ENCODE measurements at places on chromosomes 7 and 10.
A peak's percentile ranks its signal among the peaks of the same experiment; 100 is the strongest.

DNA sequence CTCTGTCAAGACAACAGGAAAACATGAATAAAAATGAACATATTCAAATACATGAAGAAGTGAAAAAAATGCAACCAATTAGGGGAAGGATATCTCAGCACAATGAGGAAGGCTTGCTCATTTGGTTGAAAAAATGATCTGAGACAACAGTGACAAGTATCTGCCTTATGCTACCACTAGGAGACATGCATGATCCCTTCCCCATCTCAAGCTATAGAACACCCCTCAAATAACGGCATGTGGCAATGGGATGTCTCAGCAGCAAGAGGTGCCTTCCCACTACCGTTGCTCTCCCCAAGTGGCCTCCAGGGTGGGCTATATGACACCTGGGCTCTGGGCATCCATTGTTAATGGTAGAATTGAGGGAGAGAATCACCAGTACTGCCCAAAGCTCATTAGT lies 98.1 kb upstream of the RSU1 start:
- DNase-seq, result no peak

DNA sequence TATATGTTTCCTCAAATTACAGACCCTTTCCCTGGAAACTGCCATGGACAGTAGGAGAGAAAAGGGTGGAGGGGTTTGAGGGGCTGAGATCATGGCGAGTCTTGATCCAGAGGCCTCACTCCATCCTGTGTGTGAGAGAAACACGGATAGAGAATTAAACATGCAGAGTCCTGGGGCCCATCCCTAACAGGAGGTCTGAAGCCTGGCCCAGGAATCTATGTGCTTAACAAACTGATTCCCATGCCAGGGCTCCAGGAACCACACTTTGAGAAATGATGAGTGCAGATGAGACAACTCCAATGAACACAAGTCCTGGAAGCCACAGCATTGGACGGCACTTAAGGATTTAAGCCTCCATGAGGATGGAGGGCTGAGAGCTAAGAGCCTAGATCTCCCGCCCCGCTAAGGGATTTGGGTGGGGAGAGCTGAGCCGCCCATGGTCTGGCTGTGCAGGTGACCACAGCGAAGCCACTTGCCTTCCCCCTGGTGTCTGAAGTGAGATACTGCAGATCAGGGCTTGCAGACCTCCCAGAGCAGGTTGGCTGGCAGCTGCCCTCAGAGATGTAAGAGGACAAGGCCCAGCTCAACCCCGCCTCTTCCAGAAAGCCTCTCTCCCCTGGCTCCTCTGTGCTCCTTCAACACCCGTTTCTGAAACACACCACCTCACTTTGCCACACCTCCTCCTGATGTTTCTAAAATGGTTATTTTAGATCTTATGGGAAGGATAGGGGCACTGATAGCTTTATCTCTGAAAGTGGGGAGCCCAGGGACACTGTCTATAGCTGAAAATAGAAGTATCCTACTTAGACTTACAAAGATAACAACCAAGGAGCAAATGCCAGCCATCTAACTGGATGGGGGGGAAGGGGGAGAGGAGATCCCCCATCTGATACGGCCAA lies 24.8 kb upstream of the EIF5AL1 start:
- no peak for DNase-seq

DNA sequence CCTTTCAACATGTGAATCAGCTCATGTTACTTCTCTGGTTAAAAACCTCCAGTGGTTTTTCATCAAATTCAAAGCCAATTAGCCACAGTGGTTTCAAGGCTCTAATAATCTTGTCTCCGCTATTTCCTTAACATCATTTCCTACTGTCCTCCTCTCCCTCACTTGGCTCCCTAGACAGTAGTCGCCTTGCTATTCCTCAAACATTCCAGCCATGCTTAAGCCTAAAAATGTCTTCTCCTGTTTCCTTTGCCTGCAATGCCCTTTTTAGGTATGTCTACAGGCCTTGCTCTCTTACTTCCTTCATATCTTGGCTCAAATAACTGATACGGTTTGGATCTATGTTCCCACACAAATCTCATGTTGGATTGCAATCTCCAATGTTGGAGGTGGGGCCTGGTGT lies 779.4 kb upstream of the LRRN3 start:
- DNase-seq, result no peak

DNA sequence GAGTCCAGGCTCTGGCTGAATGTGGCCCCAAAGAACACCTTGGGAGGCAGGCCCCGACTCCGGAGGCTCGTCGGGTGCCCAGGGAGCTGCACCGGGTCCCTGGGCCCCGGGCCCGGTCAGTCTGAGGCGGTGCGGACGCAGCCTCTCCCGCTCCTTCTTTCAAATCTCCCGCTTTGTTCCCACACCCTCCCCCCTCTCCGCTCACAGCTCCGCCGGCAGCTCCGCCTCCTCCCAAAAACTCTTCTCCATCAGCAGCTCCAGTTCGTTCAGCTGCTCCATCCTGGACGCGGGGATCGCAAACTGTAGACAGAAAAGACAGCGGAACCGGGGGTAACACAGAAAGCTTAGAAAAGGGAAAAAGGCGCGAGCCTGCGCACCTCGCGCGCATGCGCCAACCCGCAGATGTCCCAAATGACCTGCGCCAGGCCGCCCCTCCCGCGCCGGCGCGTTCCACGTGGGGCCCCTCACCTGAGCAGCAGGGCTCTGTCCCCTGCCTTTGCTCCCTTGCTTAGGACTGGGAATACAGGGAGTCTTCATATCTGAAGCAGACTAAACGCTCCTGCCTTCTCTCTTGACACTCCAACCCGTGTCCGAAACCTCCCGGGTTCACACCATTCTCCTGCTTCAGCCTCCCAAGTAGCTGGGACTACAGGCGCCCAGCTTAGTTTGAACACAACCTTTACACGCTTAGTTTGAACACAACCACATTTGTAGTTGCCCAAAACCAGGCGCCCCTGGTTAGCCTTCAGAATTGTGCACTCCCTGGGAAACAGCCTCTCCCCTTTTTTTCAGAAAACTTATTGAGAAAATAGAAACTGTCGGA lies at the start of gene DNA2:
Gene DNA2 (minus strand): TSS at position 388 of the 823 bp plus-strand sequence. CDS start 109 bp downstream, at position 279.
- DNase-seq, result peak; percentile 72

DNA sequence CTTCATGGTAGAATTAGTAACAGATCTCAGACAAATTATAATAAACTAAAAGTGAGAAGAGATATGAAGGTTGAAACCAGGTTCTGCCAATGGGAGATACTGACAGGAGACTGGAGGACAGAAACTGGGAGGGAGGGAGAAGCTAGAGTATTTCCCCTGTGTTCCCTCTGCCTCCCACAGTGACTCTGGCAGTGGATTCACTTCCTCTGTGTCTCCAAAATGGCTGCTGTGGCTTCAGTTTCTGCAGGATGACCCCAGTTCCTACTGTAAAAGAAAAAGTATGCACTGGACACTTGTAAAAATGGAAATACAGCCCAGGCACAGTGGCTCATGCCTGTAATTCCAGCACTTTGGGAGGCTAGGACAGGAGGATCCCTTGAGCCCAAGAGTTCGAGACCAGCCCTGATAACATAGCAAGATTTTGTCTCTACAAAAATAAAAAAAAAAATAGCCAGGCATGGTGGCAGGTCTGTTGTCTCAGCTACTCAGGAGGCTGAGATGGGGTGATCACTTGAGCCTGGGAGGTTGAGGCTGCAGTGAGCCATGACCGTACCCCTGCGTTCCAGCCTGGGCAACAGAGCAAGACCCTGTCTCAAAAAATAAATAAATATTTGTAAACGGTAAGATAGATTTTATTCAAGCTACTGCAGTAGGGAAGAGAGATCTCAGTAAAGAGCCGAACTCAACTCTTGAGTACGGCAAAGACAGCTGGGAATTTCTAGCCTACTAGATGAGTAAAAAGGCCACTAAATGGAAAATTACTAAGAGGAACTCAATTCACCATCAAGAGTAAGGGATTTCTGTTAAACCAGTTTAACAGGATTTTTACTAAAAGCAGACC lies 156.6 kb upstream of the TRIM24 start:
- no peak for DNase-seq

GRCh38 chr10:119030421-119031250 lies 1.1 kb downstream of the NANOS1 start:
- no peak for DNase-seq

DNA sequence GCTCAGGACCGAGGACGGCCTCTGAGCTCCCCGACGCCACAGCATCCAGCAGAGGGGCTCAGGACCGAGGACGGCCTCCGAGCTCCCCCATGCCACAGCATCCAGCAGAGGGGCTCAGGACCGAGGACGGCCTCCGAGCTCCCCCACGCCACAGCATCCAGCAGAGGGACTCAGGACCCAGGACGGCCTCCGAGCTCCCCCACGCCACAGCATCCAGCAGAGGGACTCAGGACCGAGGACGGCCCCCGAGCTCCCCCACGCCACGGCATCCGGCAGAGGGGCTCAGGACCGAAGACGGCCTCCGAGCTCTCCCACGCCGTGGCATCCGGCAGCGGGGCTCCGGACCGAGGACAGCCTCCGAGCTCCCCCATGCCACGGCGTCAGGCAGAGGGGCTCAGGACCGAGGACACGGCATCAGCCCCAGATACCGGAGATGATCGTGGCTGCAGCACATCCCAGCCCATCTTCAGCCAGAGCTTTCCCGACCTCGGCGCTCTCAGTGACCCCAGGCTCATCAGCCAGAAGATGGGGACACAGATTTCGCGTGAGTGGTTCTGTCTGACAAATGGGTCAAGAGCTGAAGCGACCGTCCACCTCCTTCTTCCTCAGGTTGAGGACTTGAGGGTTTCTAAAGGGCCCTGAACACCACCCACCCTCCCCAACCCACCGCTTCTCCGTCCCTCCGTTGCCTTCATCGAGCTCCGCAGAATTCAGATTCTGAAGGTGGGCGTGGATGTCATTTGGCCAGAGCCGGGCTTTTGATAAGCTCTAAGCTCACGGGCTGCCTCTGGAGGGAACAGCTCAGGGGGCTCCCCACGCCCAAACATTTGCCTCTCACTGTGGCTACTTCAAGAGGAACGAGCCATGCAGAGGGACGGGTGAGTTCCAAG lies 55.8 kb upstream of the DNAAF5 start:
- DNase-seq, result no peak

DNA sequence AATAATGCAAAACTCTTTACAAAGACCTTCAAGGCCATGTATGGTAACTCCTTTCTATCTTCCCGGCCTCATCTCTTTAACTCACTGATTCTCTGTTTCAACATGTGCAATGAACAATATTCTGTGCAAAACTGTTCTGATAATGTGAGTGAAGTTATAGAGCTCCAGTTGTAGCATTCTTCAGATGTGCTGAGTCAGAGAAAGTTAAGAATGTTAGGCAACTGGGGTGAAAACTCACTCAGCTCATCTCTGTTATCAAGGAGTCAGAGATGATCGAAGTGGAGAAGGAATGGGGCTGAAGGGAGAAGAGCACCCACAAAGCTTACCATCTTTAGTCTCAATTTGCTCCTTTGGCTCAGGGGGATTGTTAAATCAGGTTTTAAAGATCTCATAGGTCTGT lies 344.7 kb upstream of the NPSR1 start:
- DNase-seq, result no peak

- no peak for DNase-seq
These were observed 46.6 kb downstream of the CCSER2 start for GRCh38 chr10:84375011-84375410.

DNA sequence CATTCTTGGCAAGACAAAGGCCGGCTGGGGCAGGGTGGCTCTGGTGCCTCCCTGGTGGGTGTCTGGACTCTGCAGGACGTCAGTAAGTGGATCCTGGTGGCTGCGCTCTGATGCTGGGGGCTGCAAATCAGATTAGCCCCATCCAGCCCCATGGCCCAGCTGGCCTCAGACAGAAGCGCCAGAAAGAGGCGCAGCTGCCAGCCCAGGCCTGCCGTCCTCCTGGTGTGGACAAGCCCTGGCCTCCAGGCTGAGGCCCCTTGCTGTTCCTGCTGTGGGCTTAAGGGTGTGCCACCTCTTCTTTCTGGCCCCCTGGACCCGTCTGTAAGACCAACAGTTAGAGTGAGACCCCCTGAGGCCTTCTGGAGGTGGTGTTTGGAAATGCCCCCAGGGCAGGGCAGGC lies 5.9 kb upstream of the LFNG start:
- DNase-seq, result no peak

DNA sequence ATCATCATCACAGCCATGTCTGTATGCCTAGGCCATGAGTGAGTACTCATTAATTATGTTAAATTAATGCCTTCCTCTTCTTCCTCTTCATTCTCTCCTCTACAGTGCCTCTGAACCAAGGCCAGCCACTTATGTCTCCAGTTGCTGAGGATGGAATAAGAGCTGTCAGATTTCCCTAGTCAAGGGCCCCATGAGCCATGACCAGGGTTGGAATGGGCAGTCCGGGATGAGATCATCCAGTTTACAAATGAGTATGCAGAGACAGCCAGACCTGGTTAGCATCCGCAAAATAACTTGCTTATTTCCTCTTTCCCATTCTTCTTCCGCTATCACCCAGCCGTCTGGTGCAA lies 342.7 kb downstream of the GRID1 start:
- DNase-seq, result no peak

- no peak for DNase-seq
These were observed 318.5 kb downstream of the GPR158 start for GRCh38 chr10:25493122-25493893.

- DNase-seq, result peak; percentile 68
These were observed 741 bp downstream of the GPR85 start for GRCh38 chr7:113085781-113086390.

GRCh38 chr10:95793401-95794045 lies 37.6 kb downstream of the ENTPD1 start:
- DNase-seq, result no peak

- no peak for DNase-seq
These were observed 91.0 kb downstream of the ELMO1 start for GRCh38 chr7:37357637-37357996.

GRCh38 chr7:155944901-155945300 lies 132.6 kb upstream of the SHH start:
- no peak for DNase-seq

GRCh38 chr10:117543225-117544003 lies 868 bp downstream of the EMX2 start:
- no peak for DNase-seq

- no peak for DNase-seq
These were observed 37.0 kb downstream of the GPR37 start for GRCh38 chr7:124728610-124729009.

- no peak for DNase-seq
These were observed 30.0 kb downstream of the SFXN4 start for GRCh38 chr10:119135513-119135881.

GRCh38 chr7:14095233-14095950 lies 105.9 kb upstream of the ETV1 start:
- no peak for DNase-seq

DNA sequence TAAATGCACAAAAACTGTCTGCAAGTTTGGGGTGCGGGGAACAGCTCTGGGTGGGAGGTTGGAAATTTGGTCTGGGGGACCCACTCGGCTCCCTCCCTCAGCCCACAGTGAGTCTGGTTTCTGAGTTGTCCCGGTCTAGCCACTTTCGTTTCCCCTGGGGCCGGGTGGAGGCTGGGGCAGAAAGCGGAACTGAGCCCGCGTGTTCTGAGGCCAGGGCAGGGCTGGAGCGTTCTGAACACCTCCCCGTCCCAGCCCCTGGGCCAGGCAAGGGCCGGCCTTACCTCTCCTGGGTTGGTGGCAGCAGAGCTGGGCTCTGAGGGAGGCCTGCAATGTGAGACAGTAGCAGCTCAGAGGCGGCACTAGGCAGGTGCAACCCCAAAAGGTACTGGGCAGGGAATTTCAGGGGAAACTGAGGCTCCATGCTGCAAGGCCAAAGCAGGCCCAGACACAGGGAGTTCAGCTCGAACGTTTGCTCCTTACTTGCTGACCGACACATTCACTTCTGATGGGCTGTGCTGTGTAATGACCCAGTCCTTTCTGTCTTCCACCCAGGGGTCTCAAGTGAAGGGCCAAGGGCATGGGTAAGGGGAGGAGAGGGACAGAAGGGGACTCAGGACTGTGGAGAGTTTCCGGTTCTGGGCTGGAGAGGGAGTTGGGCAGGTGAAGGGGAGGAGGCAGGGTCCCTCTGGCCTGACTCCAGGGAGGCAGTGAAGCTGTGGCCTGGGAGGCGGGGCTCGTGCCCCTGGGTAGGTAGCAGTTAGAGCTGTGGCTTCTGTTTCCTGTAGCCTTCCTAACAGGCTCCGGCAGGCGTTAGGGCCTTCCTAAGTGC lies 3.0 kb downstream of the IRF5 start:
- no peak for DNase-seq
